ENCODE measurements at places on chromosomes 4 and X. TPM values are rescaled to one million over a fixed set of nuclear protein-coding genes. Genes with fewer than 3 reads are reported as not detected.
A peak's percentile ranks its signal among the peaks of the same experiment; 100 is the strongest.

Gene CCSER1
- total RNA-seq: 0.19 TPM

DNA sequence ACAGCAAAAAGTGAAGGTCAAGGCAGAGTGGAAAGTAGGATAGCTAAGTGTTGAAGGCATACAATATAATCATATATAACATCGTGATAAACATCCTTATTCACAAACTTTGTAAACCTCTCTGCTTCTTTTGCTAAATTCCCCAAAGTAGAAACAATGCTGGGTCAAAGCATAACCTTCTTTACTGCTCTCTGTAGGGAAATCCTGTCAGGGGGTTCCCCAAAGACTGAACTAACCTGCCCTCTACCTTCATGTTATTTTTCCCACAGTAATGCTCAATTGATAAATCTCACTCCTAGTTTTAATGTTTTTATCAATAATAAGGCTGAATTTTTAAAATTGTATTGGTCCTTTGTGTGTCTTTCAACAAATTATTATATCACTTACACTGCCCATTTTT, 55.7 kb downstream of the DCHS2 start:
- no peak for DNase-seq

GRCh38 chr4:85102606-85103005, 136.1 kb upstream of the WDFY3 start:
- DNase-seq: no peak

DNA sequence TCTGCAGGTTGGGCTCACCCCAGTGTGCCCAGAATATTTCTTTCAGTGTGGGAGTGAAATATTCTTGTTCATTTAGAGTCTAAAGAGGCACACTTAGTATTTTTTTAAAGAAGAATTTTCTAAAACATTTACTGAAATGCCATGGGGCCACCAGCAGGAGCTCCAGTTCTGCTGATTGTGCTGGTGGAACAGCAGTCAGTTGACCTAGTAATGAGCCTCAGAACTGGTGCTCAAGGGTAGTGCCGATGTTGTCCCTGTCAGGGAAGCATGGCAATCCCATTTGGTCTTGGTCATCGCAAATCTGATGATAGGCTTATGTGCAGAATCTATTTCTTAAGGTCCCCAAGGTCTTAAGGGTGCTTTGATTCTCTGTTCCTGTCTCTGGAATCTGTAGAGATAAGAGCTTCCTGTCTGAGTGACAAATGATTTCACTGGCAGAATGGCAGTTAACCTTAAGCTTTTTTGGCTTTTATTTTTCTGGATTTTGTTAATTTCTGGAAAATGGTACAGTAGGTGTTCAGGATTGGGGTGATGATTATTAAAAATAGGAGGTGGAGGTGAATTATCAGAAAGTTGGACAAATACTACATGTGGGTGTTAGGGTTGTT, 31.3 kb downstream of the JADE1 start:
- no peak for DNase-seq

Gene TNIP3
- 0.29 TPM for total RNA-seq

Gene BEND2
- total RNA-seq: not detected

DNA sequence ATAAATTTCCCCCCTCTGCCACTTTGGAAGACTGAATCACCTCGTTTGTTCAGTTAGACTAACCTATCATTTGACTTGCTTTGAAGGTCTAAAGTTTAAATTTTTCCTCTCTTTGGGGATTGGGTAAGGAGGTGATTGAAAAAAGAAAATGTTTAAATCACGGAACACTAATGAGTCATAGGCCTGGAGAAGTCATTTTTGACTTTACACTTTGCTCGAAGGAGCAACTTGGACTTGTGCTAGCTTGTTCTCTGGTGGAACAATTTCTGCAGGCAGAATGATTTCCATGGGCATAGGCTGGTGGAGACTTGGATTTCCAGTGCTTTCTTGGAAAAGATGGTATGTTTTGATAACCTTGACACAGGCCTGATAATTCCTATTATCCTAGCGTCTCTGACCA, 10.5 kb upstream of the GLUD2 start:
- DNase-seq: no peak

Gene RNF150
- total RNA-seq: not detected

DNA sequence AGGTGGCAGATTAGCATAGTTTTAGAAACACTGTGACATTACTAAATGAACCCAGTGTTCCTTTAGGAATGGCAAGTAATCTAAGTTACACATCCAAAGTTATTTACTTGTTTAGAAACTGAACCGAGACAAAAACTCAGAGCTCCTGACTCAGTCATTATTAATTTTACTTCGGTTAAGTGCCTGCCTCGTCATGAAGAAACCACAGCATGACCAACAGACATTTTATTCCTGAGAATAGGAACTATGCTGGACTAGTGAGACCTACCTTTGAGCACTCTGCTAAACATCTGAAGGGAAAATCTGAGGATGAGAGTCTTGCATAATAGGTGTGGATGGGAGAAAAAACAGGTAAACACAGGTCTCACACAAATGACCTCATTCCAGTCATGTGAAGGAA, 2.5 kb downstream of the BEX1 start:
- no peak for DNase-seq

GRCh38 chrX:106612393-106612763, 600 bp downstream of the RADX start:
- no peak for DNase-seq

Gene PF4V1
- total RNA-seq: not detected

- DNase-seq: no peak
Measured at GRCh38 chr4:17664755-17665154, 50.3 kb downstream of the MED28 start.

- DNase-seq: no peak
Measured at GRCh38 chrX:14673236-14673635, 143.9 kb downstream of the GLRA2 start.

Gene MAGEA2B
- total RNA-seq: not detected

GRCh38 chr4:8586246-8586645, 6.1 kb downstream of the GPR78 start:
- DNase-seq: no peak

DNA sequence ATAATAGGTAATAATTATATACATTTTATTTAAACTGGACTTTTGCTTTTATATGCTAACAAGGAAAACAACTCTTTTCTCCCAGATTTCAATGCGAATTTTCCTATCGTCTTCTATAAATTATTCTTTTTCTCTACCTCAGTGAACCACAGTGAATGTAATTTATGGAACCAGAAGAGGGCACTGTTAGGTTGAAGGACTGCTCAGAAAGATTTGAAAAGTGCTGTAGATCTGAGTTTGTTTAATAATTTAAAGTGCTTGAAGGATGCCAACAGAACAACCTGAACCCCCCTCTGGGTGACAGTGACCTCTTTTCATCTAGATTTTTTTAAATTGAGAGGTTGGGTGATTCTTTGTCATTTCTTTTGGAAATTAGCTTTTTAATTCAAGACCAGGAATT, 54.9 kb downstream of the PHOX2B start:
- DNase-seq: no peak

Gene IDH3G
- total RNA-seq: 47.7 TPM

GRCh38 chr4:103091601-103092223, 7.9 kb downstream of the BDH2 start:
- peak; percentile 39 for DNase-seq

DNA sequence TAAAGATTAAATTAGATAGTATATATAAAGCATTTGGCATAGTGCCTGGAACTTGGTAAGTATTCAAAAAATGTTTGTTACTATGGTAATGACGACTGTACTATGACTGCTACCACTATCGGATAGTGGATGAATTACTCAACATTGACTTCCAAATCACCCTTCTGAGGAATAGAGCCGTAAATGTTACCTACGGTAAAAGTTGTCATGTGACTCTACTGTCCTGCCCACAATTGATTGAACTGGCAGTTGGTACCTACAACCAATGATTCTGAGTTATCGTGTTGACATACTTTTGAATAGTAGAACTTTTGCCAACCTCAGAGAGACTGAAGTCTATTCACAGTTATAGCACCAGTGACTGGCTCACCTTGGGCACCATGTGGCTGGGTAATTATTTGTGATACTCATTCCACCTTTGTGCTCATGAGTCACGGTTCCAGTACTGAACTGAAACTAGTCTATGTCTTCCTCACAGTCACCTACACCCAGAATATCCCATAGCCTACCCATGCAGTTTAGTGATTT, 185.5 kb upstream of the PITX2 start:
- no peak for DNase-seq

Gene MAOB
- total RNA-seq: not detected

Gene VCX3A
- total RNA-seq: not detected

DNA sequence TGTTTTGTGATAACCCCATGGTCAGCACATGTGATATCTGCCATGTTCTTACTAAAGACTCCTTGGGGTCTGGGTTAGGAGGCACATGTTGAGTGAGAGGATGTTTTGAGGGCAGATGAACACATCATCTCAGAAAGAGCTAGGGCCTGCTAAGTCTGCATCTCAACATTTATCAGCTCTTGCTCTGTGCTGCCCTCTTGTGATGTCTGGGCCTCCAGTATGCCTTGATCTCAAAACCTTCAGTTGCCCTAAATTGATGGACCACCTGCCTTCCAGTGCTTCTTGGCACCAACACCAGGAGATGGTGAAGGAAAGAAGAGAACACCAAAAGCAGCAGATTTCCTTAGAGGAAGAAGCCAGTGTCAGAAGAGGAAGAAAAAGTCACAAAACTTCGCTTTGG, 22.5 kb downstream of the MID1 start:
- DNase-seq: no peak

Gene TLR10
- 2.0 TPM for total RNA-seq

GRCh38 chr4:89723096-89723495, 113.9 kb downstream of the SNCA start:
- no peak for DNase-seq

DNA sequence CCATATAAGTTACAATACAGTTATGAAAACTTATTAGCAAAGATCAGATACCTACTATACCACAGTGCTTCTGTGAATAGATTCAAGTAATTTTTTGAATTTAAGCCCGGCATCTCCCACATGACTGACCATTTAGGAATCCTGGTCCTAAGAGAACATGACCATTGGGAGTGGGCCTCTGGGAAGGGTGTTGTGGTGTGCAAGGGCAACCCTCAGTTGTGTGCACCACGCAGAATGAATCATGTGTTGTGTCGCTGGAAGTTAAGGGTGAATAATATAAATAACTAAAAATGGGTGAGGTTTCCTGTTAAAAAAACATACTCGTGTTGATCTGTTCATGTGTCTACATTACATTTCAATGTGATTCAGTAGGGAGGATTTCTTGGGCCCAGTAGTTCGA, 15.5 kb downstream of the CPE start:
- DNase-seq: no peak

DNA sequence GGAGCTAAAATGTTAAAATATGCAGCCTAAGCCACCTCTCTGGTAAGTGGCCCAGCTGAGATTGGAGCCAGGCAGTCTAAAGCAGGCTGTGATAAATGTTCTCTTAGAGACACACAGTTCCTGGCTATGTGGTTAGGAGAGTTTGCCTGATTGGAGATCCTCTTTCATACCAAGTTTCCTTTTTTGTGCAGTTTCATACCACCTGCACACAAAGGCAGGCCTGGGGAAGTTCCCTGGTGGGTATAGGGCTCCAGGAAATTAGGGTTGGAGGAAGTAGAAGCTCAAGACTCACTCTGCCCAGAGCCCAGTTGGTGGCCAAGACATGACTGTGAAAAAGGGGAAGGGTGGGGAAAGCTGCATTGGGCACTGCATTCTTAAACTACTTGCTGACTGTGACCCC, 16.9 kb downstream of the CYBB start:
- DNase-seq: no peak

GRCh38 chrX:106932492-106932923, 12.3 kb downstream of the CLDN2 start:
- DNase-seq: no peak

Gene GPR119
- total RNA-seq: not detected

DNA sequence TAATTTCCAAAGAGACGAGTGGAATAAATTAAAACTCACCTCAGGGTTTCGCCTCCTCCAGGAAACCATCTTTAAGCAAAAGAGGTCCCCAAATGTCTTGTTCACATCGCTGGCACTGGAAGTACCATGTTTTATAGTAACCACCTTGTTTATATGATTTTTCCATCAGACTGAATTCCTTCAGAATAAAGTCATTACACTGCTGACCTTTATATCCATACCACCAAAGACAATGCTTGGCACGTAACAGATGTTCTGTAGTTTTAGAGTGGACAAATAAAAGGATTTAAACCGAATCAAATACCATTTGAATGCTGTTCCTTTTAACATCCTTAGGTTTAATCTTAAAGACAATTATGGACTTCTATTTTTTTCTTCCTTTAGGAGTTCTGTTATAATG, 4.7 kb downstream of the NUDT6 start:
- no peak for DNase-seq

Gene IL13RA2
- not detected for total RNA-seq

DNA sequence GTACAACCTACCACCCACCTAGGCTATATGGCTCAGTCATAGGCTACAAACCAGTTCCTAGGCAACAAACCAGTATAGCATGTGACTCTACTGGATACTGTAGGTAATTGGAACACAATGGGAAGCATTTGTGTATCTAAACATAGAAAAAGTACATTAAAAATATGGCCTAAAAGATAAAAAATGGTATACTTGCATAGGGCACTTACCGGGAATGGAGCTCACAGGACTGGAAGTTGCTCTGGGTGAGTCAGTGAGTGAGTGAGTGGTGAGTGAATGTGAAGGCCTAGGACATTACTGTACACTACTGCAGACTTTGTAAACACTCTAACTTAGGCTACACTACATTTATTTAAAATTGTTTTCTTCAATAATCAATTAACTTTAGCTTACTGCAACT, 139.2 kb upstream of the RBPJ start:
- no peak for DNase-seq

DNA sequence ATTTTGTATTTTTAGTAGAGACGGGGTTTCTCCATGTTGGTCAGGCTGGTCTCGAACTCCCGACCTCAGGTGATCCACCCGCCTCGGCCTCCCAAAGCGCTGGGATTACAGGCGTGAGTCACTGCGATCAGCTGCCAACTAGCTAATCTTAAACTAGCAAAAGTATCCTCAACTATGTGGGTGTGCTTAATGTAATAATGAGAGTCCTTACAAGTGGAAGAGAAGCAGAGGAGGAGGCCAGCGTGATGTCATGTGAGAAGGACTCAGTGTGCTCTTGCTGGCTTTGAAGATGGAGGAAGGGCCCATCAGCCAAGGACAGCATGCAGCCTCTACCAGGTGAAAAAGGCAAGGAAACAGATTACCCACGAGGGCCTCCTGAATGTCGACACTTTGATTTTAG, 19.6 kb downstream of the SCD5 start:
- DNase-seq: no peak

DNA sequence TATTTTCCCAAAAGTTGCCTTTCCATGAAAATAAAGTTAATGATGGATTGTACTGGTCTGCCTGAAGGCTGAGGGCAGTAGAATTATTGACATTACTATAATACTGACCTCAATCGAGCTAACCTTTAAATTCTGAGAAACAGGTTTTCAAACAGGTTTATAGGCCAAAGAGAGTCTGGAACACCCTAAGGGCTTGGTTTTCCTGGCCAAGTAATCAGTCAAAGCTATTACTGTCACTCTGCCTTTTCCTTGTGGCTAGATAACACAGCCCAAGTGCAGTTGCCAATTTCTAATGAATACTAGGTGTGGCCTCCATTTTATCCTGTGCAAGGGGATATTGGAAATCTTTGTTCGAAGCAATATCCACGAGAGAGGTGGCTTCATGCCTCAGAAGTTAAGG, 75.2 kb downstream of the INTS12 start:
- DNase-seq: no peak

All from naive thymus-derived CD8-positive, alpha-beta T cell (primary cell).